Stomach (tissue), 19 donors: ENCODE measurements at places on chromosomes 3 and 15. TPM values are rescaled to one million over a fixed set of nuclear protein-coding genes. Genes with fewer than 3 reads are reported as not detected.

DNA sequence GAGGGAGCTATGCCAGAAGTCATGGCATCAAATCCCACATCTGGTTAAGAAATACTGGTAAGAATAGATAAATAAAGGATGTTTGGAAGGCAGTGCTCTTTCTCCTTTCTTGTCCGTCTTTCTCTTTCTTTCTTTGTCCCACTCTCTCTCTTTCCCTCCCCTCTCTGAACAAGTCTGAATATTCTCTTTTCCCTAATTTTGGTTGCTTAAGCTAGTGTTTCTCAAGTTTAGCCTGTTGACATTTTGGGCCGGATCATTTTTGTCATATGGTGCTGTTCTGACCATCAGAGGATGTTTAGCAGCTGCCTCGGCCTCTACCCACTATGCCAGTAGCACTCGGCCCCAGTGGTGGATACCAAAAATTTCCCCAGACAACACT, 405.3 kb upstream of the C2CD4B start:
- H3K4me1 ChIP-seq: peaks cover 38% of the 10 kb centered on the region
- no peaks in the 10 kb centered on the region for H3K36me3 ChIP-seq
- no peak for DNase-seq
- H3K27ac ChIP-seq: peak overlapping the region; percentile 58

DNA sequence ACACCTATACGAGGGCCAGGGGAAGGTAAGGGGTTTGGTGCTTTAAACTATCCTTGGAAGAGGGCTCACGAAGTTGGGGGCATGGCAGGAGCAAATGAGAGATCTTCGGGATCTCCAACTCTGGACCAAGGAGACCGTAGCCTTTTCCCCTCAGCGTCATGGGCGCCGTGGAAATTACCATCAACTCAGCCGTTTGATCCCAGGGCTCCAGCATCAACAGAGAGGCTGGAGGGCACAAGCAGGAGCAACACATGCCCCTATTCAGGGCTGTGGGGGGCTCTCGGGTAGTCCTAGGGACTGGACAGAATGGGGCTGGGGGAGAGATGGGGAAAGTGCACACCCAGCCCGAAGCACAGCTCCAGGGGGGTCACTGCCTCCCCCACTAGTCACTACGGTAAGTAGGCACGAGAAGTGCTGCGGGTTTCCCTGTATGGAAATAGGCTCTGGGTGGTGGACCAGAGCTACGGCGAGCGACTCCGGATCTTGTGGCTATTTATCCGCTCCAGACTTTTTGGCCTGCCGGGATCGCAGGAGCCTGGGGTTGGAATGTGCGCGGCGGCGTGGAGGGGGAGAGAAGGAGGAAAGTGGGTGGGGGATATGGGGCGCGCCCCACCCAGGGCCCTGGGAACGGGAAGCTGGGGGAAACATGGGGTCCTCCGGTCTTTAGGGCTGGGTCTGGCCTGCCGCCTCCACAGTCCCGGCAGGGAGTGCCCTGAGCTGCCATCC, 539 bp upstream of the LAMB2 start:
- H3K27ac ChIP-seq: peak overlapping the region; percentile 88
- H3K36me3 ChIP-seq: peaks cover 28% of the 10 kb centered on the region
- peaks cover 10% of the 10 kb centered on the region for H3K27me3 ChIP-seq
- H3K4me1 ChIP-seq: peaks cover 44% of the 10 kb centered on the region
- DNase-seq: peak; percentile 87
- H3K4me3 ChIP-seq: peak overlapping the region; percentile 65

GRCh38 chr3:14228681-14229470, 50.3 kb downstream of the LSM3 start:
- no peak overlapping the region for H3K27ac ChIP-seq
- no peak for DNase-seq
- H3K27me3 ChIP-seq: no peaks in the 10 kb centered on the region

DNA sequence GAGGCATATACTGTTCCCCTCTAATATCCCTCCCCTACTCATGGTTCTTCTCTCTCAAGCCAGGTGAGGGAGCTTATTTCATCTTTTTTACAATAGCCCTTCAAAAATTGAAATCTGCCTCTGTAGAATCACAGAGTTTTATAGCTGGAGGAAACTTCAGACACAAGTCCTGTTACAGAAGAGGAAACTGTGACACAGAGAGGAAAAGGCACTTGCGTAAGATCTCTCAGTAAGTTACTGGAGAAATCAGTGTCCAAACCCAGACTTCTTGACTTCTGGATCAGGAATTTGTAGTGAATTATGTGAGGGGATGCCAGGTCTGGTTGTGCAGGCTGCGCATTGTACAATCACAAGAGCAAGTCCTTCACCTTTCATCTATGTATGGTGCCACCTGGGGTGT, 4.6 kb downstream of the FGD5 start:
- no peaks in the 10 kb centered on the region for H3K4me1 ChIP-seq
- peak overlapping the region; percentile 60 for H3K27ac ChIP-seq
- H3K4me3 ChIP-seq: no peak overlapping the region
- DNase-seq: no peak

ULK4 gene
- polyA plus RNA-seq: 3.1 TPM

TMIE gene
- polyA plus RNA-seq: 0.46 TPM

- no peak overlapping the region for H3K4me3 ChIP-seq
- H3K4me1 ChIP-seq: peaks cover 36% of the 10 kb centered on the region
- no peak overlapping the region for H3K27ac ChIP-seq
- H3K36me3 ChIP-seq: peaks cover 13% of the 10 kb centered on the region
Observed at GRCh38 chr3:113728661-113729060, 17.4 kb downstream of the NAA50 start.

- no peak for DNase-seq
- no peaks in the 10 kb centered on the region for H3K27me3 ChIP-seq
- peaks cover 62% of the 10 kb centered on the region for H3K4me1 ChIP-seq
- H3K4me3 ChIP-seq: no peak overlapping the region
- H3K36me3 ChIP-seq: no peaks in the 10 kb centered on the region
- no peak overlapping the region for H3K27ac ChIP-seq
Observed at GRCh38 chr3:120052677-120053076, 41.6 kb downstream of the GSK3B start.

GRCh38 chr3:25143356-25144025, 284.6 kb upstream of the RARB start:
- no peaks in the 10 kb centered on the region for H3K36me3 ChIP-seq
- no peak for DNase-seq
- H3K4me3 ChIP-seq: no peak overlapping the region

DNA sequence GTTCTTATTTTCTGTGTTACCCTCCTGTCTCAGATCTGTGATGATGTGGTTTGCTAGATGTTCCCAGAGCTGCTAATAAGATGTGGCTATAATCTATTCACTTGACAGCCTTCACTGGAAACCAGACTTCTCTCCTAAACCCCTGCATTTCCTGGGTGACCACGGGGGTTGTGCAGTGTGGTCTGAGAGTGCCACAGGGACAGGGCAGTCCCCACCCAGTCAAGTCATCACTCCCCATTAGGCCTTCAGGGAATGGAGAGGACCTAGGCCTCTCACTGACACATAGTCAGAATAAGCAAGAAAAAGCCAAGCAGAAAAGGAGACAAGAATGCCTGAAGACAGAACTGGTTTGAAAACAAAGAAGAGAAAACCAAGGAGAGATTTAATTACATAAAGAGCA, 58.3 kb downstream of the GJD2 start:
- H3K4me3 ChIP-seq: no peak overlapping the region
- no peaks in the 10 kb centered on the region for H3K4me1 ChIP-seq
- no peak overlapping the region for H3K27ac ChIP-seq
- no peaks in the 10 kb centered on the region for H3K27me3 ChIP-seq
- DNase-seq: no peak
- H3K36me3 ChIP-seq: no peaks in the 10 kb centered on the region

DNA sequence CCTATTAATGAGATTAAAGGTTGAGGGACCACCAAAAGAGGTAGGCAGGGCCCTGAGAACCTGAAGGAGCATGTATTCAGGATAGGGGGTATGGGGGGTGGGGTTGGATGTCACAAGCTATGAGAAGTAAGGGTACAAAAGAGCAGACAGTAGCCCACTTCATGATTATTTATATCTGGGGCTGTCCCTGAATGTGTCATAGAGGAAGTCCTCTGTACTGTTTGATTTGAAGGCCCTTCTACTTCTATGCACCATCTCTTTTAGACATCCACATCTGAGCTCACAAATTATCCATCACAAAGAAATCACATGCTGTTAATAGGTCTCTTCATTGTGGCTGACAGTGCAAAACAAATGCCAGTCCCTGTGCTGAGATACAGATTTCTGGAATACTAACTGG, 68.6 kb downstream of the FHIT start:
- H3K4me3 ChIP-seq: no peak overlapping the region
- no peak overlapping the region for H3K27ac ChIP-seq
- DNase-seq: no peak
- H3K4me1 ChIP-seq: peaks cover 4% of the 10 kb centered on the region
- no peaks in the 10 kb centered on the region for H3K27me3 ChIP-seq

DNA sequence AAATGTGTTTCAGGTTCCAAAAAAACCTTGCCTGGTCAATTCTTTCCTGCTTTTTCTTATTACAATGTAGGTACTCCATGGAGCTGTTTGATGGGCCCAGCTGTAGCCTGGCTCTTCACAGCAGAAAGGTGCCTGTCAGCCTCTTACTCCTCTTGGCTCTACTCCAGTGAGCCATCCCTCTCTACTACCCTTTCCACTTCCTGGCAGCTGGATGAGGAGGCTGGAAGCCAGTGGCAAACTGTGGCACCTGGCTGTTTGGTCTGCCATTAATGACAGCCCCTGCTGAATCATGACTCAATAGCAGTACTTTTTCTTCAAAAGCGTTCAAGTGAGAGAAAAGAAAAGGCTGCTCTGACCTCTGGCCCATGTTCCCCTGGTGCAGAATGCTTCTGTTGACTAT, 618.1 kb downstream of the PYDC2 start:
- H3K4me3 ChIP-seq: no peak overlapping the region
- no peak overlapping the region for H3K27ac ChIP-seq
- no peaks in the 10 kb centered on the region for H3K36me3 ChIP-seq
- no peaks in the 10 kb centered on the region for H3K4me1 ChIP-seq

GRCh38 chr3:56365905-56366640, 102.2 kb downstream of the ERC2 start:
- H3K36me3 ChIP-seq: no peaks in the 10 kb centered on the region
- H3K4me3 ChIP-seq: no peak overlapping the region
- DNase-seq: no peak
- H3K4me1 ChIP-seq: peaks cover 12% of the 10 kb centered on the region
- H3K27ac ChIP-seq: no peak overlapping the region
